ENCODE measurements at places on chromosomes 12 and 14.

GRCh38 chr12:21710958-21711775 lies 53.5 kb upstream of the LDHB start:
- DNase-seq: no peak

DNA sequence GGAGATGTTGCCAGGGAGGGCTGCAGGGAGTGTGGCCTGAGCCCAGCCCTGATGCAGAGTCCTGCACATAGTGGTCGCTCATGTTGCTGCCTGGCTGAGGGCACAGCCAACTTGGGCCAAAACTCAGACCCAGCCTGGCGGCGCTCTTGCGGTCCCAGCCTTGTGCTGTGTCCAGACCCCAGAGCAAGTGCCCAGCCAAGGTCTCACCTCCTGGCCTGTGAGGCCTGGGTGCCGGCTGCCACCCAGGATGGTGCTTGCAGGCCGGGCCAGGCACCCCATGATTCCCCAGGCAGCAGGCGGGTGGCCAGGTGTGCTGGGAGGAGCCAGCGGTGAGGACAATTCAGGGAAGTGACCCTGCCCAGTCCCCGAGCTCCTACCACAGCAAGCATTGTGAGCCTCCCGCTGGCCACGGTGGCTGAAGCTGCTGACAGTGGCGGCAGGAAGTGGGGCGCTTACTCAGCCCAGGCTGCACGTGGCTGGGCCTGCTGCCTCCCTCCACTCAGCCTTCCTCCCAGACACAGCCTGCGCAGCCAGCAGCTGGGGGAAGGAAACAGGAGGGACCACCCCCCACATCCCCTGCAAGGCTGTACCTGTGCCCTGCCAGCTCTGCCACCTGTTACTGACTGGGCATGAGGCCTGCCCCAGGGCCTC lies 17.7 kb upstream of the PGF start:
- no peak for DNase-seq

- peak; percentile 71 for DNase-seq
These were observed 14.3 kb upstream of the DHRS7 start for GRCh38 chr14:60179431-60179869.

DNA sequence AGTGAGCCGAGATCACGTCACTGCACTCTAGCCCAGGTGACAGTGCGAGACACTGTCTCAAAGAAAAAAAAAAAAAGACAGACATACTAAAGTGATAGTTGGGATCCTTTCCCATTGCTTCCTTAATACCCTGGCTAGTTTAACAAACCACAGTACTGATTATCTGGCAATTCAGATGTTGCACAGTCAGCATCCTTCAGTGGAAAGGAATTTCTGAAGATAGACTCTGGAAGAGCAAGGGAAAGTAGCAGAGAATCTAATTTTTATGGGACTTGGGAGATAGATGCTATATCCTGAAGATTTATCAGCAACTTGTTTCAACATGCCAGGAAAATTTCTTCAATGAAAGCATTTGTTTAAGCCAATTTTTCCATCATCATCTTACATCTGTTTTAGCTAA lies 6.5 kb upstream of the PPFIBP1 start:
- no peak for DNase-seq

GRCh38 chr12:9943240-9943639 lies 11.1 kb upstream of the CLEC2A start:
- DNase-seq: no peak

DNA sequence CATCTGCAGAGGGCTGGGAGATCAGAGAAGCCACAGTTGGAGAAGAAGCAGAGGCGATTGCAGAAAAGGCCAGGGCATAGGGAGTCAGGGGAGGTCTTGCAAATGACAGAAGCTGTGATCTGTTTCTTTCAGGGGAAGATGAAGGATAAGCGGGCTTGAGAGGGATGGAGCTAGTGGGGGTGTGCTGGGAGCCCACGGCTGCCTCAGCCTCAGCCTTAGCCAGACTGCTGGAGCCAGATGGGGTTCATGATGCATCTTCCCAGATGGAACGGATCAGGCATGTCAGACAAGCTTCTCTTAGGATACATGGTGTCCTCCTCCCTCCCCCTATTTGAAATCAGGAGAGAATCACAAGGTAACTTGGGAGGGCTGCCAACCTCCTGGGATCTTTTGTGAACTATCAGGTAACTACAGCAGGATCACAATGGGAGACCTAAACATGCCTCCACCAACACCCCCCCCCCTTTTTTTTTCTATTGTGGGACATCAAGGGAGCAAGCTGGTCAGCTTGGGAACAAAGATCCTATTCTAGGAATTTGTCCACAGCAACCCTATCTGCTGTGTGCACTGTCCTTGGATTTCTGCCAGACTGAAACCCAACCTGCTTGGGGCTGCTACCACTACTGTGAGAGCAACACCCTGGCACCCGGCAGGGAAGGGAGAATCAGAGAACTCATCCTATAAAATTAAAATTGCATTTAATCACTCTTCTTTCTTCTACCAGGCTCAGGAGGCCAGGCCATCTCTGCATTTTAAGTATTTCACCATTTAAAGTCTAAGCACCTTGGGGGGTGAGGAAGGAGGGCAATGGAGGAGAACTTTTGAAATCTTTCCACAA lies 10.7 kb upstream of the ATP2A2 start:
- DNase-seq: peak; percentile 95

DNA sequence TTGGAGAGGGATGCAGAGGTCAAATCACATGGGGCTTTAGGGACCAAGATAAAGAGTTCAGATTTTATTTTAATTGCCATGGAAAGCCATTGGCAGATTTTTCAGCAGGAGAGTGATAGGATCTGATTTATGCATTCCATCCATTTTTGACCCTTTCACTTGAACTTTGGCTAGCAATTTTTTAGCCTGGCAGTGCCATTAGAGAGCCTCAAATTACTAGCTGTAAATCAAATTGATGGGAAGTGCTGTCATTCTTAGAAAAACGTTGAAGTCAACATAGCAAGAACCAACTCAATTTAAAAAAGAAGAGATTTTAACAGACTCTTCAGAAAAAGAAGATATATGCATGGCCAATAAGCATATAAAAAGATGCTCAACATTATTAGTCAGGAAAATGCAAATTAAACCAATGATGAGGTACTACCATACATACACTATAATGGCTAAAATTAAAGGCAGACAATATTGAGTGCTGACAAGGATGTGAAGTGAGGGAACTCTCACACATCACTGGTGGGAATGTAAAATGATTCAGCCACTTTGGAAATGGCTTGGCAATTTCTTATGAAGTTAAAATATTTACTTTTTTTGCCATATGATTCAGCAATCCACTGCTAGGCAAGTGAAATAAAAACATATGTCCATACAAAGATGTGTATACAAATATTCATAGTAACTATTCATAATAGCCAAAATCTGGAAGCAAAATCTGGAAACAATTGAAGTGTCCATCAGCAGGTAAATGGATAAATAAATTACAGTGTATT lies 89.7 kb downstream of the PTCSC3 start:
- DNase-seq: no peak

GRCh38 chr12:69540987-69541386 lies 44.3 kb upstream of the CCT2 start:
- DNase-seq: peak; percentile 63

DNA sequence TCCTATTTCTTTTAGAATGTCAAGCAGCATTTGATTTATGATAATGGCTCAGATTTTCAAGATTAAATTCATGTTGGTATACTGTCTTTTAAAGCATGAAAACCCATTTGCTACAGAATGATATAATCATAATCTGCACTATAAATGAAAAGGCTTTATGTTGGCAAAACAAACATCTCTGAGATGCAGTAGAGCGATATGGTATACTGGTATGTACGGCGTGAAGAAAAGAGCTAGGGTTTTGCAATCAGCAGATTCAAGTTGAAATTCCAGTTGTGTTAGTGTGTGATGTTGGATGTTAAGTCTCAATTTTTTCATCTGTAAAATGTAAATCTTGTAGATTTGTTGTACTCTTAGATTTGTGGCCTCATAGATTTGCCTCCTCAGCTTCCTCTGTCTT lies 53.2 kb upstream of the DYRK2 start:
- DNase-seq: no peak

- no peak for DNase-seq
These were observed 773.1 kb upstream of the TBX3 start for GRCh38 chr12:115456946-115457689.

- no peak for DNase-seq
These were observed 14.3 kb downstream of the XRCC3 start for GRCh38 chr14:103700753-103701490.

GRCh38 chr12:15963271-15963670 lies 52.1 kb downstream of the DERA start:
- no peak for DNase-seq

- DNase-seq: no peak
These were observed 23.5 kb downstream of the CALCOCO1 start for GRCh38 chr12:53703756-53704155.

DNA sequence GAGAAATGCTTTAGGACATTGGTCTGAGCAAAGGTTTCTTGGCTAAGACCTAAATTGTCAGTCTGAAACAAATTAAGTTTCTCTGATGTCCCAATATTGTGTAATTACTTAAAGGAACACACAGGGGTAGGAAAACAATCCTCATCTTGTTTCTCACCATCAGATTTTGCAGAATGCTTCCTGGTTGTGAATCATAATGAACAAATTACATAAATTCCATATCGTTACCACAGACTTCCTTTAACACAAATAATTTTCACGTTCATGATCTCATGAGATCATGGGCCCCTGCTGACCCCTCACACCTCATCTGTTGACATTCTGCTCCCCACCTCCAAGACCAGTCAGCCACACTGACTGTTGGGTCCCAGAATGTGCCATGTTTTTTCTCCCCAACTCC lies 194.1 kb downstream of the MON2 start:
- no peak for DNase-seq

DNA sequence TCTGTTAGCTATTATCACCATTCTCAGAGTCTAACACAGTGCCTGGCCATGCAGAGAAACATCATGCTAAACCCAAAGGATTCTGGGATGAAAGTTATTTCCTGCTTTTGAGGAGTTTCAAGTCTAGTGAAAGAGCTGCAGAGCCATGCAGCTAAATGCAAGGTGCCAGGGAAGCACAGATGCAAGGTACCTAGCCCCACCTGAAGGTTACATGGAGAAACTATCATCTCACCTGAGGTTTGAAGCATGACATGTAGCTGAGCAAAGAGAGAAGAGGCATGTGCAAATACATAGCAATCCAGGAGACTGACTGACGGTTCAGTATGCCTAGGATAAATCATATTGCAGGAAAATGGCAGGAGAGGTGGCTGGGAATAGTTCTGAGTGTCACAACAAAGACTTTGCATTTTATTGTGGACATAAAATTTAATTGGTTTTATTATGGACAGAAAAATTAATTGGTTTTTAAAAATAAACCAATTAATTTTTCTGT lies 170.4 kb downstream of the PRKD1 start:
- no peak for DNase-seq

DNA sequence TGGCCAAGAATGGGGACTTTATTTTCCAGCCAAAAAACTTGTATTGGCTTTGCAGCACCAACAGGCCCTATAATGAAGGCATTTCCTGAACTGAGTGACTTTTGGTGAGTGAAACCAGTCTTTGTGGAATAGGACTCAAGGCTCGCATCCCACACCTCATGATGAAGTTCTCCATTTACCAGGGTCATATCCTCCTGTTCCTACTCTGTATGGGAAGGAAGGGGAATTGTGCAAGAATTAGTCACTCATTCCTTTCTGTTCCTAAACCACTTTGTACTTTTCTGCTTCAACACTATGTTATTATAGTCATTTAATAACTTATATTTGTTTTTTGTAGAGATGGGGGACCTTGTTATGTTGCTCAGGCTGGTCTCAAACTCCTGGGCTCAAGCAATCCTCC lies 2.3 kb upstream of the SPATS2 start:
- no peak for DNase-seq

- no peak for DNase-seq
These were observed 68.4 kb upstream of the FAM222A start for GRCh38 chr12:109645194-109645593.

GRCh38 chr12:47717046-47717442 lies 8.2 kb downstream of the ENDOU start:
- DNase-seq: no peak

GRCh38 chr12:131395971-131396573 lies 314.8 kb upstream of the SFSWAP start:
- DNase-seq: no peak

DNA sequence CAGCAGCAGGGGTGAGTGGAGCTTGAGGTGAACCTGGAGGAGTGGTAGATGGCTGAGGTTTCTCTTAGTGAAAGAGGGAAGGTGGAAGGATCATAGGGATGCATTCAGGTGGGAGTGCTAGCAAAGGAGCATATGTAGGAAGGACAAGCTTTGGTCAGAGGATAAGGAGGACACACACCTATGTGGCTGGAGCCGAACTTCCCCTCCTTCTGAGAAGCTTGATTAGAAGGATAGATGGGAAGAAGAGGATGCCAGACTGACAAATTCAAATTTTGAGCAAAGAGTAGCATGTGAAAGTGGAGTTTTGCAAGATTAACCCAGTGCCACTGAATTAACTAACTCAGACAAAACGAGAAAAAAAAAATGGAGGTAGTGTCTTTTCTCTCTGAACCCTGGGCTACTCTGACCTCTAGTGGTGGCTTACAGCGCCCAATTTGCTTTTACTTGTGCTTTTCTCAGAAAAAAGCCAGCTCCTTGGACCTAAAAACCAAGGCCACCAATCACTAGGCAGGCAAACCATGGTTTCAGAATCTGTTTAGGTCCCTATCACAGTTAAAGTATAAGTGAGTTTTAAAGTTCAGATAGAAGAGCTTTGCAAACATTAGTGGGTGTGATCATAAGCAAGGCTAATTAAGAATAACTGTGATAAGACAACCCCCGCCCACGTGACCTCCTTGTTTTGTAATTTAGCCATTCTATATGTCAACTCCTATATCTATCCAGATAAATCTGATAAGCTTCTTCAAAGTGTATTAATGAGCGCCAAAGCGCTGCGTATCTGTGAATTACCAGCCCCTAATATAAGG lies 15.5 kb downstream of the EMP1 start:
- DNase-seq: peak; percentile 81

- no peak for DNase-seq
These were observed 90.4 kb downstream of the PPP2R5C start for GRCh38 chr14:101851736-101852405.

DNA sequence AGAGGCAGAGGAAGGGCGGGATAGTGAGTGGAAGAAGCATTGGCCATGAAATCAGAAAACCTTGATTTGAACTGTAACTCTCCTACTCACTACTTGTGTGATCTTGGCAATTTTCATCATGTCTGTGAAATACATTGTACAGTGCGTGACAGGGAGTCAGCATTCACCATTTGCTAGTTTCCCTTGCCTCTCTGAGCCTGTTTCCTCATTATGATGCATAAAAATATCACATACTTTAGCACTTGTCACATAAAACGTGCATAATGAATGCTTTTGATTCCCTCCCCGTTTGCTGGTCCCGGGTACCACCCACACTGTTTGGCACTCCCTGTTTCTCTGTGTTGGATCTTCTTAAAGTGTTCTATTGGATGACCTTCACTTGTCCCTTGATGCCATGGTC lies 101.1 kb upstream of the FRMD6 start:
- DNase-seq: no peak
